MV-4-11 (cell line): ENCODE measurements at places on chromosomes 16 and 17.

- DNase-seq = no peak
Observed at GRCh38 chr16:75262104-75262799, 10.8 kb upstream of the BCAR1 start.

GRCh38 chr17:31431098-31431851, 39.8 kb downstream of the RAB11FIP4 start:
- DNase-seq = no peak

- no peak for DNase-seq
Observed at GRCh38 chr17:41586863-41587495, at the start of gene KRT14. Gene KRT14, minus strand, starts transcription at chr17:41586895. Its CDS starts 61 bp downstream, at chr17:41586834.

GRCh38 chr17:1043601-1044251, 46.8 kb downstream of the TIMM22 start:
- no peak for DNase-seq

- no peak for DNase-seq
Observed at GRCh38 chr17:68611353-68612208, 10.4 kb upstream of the FAM20A start.

DNA sequence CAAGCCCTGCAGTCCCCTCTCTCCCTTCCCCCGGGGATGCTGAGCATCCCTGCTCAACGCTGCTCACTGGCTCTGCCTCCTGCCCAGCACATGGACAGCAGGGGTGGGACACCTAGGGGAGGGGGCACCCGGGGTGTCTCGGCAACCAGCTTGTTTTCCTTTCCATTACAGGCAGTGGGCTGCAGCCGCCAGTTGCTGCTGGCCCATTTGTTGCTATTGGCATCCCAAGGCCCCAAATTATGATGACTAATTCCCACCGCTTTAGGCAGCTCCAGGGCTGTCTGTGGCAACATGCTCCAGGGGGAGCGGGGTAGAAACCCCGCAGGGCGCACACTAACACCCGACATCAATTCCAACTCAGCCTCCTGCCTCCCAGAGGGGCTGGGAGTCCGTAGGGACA, 4.9 kb downstream of the SDK2 start:
- no peak for DNase-seq

DNA sequence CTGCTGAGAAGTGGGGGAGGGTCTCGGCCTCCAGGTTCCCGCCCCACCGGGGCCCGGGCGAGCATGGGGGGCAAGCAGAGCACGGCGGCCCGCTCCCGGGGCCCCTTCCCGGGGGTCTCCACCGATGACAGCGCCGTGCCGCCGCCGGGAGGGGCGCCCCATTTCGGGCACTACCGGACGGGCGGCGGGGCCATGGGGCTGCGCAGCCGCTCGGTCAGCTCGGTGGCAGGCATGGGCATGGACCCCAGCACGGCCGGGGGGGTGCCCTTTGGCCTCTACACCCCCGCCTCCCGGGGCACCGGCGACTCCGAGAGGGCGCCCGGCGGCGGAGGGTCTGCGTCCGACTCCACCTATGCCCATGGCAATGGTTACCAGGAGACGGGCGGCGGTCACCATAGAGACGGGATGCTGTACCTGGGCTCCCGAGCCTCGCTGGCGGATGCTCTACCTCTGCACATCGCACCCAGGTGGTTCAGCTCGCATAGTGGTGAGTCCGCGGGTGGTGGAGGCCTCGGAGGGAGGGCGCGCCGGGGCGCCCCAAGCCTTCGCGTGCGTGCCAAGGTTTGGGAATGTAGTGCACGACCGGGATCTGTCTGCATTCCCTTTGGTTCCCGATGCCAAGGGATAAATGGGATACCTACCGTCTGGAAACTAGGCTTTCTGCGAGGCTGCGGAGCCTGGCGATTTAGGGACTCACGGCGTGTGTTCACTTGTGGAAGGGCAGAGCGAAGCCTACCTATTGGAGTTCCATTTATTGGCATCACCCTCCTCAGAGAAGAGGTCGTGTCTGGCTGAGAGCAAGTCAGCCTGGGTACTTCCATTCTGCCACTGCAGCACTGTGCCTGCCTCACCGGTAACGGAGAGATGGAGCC, 1.0 kb downstream of the ZNRF1 start:
- DNase-seq = no peak
